Stimulated activated CD4-positive, alpha-beta T cell treated with anti-CD3 and anti-CD28 coated beads, Interleukin-12 subunit alpha, Interleukin-12 subunit beta, amount 100 ng/mL, for 24 hours (primary cell): ENCODE measurements at places on chromosomes 1 and 21.

DNA sequence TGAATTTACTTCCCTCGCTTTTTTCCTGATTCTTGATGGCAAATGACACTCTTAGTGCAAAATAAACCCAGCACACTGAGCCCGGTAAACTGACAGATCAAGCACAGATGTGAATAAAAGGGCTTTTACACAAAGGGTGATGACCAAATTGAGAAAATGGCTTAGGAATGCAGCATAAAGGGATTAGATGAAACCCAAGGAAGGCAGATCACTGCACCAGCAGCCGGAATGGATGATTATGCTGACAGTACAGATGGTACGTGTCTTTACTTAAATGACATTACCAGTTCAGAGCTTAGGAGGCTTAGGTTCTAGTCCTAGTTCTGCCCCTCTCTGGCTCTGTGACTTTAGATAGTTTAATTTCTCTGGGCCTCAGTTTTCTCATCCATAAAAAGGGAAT is 12.0 kb downstream of the PKP1 start:
- DNase-seq: no peak

GRCh38 chr1:61082311-61083012 is at the start of gene NFIA:
Gene NFIA, plus strand, starts transcription at chr1:61082561.
- DNase-seq: no peak

GRCh38 chr1:61287014-61287413 is 204.7 kb downstream of the NFIA start:
- no peak for DNase-seq

DNA sequence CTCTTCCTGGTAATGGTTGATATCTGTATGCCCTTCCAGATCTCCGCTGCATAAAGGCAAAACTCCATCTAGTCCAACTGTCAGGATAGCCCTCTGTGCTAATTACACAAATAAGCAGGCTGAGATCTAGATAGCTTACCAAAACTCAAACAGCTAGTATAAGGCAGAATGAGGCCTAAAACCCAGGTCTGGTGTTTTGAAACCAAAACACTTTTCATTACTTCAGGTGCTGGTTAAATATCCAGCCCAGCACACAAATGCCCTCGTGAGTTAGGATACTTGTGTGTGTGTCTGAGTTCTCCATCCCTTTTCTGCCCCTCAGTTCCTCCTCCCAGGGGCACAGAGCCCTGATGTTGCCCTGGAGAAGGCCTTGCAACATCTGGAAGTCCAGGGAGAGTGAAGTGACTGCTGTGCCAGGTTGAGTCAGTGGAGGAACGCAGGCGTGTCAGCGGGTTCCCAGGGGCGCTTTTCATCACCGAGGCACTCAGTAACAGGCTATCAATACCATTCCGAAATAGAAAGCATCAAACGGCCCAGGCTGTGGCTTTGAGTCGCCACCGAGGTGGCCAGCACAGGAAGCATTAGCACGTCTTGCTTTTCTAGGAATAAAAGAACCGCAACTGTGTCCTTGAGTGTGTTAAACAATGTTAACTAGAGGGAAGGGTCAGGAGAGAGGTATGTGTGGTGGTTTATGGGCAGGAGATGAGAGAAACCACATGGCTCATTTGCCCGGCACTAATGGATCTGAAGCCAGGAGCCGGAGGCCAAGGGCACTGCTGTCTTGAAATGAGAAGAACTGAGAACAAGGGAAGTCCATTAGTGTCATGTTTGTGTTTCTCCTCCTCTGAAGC is 90.7 kb upstream of the WLS start:
- DNase-seq: no peak

- no peak for DNase-seq
Observed at GRCh38 chr1:198639671-198640143, 867 bp downstream of the PTPRC start.

- no peak for DNase-seq
Observed at GRCh38 chr1:242426271-242426905, 98.1 kb downstream of the PLD5 start.

DNA sequence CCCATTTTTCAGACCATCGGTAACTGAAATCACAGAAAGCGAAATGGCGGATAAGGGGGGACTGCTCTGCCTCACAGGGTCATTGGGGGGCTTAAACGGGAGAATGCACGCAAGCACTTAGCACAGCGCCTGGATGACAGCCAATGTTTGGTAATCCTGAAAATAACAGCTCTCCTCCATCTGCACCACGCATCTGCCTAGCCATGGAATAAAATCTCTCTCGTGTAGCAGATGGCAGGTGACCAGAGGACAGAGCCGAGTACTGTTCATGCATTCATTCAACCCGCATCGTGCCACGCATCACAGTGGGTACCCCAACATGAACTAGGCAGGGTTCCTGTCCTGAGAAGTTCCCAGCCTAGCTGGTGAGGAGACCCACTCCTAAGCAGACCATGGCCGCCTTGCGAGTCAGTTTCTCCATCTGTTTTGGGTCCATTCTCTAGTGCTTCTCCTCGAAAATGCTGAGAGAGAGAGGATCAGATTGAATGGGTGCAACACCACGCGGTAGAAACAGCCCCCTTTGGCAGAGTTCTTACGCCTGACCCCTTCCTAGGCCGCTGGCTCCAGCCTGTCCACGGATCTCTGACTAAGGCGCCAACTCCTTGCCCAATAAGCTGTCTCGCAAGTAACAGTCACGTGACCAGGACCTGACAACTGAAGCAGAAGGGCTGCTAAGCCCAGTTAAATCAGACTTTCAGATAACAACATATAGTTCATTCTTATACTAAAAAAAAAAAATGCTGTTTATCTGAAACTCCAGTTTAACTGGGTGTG is 7.3 kb downstream of the SLC1A7 start:
- no peak for DNase-seq

DNA sequence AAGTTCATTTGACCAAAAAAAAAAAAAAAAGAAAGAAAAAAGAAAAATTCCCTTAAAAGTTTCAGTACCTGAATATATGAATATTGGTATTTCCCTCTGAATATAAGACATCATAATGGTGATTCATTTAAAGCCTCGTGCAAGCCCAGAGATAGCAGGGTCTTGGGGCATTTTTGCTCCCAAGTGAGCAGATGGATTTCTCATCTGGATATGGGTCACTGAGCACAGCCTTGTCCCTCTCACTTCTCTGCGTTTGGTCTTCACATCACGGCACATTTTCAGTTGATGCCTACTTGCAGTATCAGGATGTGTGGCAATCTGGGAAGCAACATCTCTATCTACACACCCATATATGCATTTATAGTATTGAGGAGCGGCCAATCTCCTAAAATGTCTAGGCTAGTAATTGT is 12.7 kb downstream of the CD58 start:
- no peak for DNase-seq

DNA sequence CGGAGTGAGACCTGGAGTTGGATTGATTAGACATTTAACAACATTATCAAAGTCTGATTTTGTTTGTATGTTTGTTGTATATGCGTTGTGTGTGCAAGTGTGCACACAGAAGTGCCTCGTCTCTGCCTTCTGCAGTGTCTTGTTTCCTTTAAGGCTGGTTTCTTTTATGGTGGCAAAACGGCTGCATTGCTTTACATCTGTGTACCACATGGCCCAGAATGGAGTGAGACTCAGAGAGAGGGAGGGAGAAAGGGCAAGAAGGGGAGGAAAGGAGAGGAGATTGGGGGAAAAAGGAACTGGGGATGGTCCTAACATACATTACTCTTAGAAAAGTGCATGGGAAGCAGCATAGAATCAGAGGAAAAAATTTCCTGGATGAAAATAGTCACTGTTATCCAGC is 99.7 kb upstream of the WLS start:
- DNase-seq: no peak
